ENCODE measurements at places on chromosomes 7 and 10.
A peak's percentile ranks its signal among the peaks of the same experiment; 100 is the strongest.

DNA sequence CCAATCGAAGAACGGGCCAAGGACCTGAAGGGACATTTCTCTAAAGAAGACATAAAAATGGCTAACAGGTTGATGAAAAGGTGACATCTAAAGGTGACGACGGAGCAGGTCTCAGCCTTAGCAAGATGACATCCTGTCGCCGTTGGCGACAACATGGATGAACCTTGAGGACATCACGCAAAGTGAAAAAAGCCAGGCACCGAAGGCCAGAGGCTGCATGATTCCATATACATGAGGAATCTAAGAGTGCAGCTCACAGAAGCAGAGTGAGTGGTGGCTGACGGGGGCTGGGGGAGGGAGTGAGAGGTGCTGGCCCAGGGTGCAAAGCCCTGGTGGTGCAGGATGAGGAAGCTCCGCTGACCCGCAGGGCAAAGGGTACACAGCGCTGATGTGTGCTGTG is 34.1 kb upstream of the NKX6-2 start:
- DNase-seq, result no peak

GRCh38 chr10:7291487-7292270 is 119.2 kb downstream of the SFMBT2 start:
- no peak for DNase-seq

DNA sequence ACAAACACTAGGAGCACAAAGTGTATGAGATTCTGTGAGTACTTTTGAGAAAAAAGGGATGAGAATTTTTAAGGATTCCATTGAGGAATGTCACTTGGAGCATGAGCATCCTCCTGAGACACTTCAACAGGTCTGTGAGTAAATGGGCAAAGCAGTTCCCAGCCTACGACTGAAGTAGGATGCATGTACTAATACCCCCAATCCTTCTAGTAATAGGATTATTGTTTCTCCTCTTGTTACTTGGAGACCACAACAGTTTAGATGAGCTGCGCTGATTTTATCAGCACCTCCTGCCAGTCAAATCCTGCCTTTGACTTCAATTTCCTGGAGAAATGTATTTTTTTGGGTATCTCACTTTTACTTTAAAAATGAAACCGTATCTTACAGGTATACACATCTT is 820 bp downstream of the BBS9 start:
- no peak for DNase-seq

DNA sequence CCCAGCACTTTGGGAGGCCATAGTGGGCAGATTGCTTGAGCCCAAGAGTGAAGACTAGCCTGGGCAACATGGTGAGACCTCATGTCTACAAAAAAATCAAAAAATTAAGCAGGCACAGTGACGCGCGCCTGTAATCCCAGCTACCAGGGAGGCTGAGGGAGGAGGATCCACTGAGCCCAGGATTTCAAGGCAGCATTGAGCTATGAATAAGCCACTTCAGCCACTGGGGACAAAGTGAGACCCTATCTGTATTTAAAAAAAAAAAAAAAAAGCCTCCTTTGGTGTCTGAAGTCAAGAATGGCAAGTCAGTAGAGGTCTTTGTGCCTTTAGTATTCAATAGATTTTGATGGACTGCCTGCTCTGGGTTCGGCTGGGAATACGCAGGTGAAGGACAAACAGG is 85.7 kb downstream of the RALA start:
- DNase-seq, result no peak

DNA sequence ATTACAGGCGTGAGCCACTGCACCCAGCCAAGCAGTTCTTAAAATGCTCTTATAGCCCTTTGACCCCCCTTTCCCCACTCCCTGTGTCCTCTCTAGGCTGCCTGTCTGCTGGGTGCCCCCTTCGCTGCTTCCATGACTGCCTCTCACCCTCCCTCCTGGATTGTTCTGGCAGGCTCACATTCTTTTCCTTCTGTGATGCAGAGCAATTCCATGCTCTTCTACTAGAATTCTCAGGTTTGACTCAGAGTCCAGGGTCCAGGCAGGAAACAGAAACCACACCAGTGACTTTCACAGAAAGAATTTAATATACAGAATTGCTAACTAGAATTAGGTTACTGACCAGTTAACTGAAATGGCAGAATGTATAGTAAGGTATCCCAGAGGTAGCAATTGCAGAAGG is 244.8 kb downstream of the BAMBI start:
- DNase-seq, result no peak

- no peak for DNase-seq
Observed at GRCh38 chr7:34277016-34277802, 371.9 kb downstream of the BMPER start.

DNA sequence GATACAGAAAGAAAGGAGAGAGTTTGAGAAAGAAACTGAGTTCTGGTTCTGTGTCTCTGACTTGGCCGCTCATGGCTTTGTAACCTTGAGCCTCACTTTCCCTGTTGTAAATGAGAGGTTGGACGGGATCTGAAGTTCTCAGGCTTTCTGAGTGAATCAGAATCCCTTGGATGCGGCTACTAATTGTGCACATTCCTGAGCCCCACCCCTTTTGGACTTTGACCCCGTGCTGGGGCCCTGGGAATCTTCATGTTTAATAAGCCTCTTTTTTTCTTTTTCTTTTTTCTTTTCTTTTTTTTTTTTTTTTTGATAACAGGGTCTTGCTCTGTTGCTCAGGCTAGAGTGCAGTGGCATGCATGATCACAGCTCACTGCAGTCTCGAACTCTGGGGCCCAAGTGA is 26.9 kb downstream of the SLC25A28 start:
- DNase-seq, result no peak

DNA sequence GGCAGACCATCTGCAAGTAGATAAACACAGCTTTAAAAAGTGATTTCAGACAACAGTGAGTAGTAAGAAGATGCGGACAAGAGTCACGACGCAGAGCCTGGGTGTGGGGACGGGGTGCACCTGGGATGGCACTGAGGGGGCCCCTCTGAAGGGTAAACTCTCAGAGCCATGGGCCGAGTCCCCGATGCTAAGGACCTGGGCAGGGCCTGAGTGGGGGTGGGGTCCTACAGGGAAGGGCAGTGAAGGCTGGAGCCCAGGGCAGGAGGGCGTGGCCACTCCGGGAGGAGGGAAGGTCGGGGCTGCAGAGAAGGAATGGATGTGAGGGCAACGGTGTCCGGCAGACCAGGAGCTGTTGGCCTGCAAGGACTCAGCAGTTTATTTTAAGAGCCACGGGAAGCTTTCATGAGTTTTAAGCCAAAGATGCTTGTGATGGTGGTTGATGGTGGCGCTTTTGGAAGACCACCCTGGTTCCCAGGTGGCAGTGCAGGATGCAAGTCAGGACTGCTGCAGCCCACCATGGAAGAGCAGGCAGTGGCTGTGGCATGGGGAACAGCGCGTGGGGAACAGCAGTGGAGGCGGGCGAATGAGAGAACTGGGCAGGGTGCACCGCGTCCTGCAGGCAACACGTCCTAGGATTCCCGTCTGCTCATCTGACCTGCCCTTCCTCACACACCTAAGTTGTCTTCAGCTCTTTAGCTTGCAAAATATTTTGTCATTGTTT is 296.8 kb downstream of the DNAJB6 start:
- DNase-seq, result no peak

- DNase-seq, result no peak
Observed at GRCh38 chr7:69736126-69736810, 138.0 kb downstream of the AUTS2 start.

- no peak for DNase-seq
Observed at GRCh38 chr10:103621783-103622125, 128.2 kb downstream of the NEURL1 start.

- DNase-seq, result no peak
Observed at GRCh38 chr7:32592701-32593100, 97.4 kb downstream of the AVL9 start.

GRCh38 chr10:130656582-130657133 is 520.5 kb downstream of the GLRX3 start:
- no peak for DNase-seq

DNA sequence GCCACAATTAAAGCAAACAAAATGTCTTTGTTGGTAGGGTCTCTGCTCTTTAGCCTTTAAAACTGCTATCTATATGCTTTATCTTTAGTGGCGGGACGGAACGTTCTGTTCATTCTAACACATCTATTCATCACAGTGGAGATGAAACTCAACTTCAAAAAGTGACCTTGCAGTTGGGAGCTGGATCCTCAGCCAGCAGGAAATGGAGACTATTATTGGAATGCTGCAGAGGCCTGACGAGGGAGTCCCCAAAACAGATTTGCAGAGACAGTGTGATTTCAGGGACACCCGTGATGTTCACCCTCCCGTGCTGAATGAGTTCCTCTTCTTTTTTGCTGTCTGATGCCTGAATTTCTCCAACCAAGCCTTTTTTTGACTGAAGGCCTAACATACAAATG is 306.0 kb upstream of the SHH start:
- DNase-seq, result no peak

- peak; percentile 55 for DNase-seq
Observed at GRCh38 chr10:32055478-32056135, 618 bp downstream of the KIF5B start.

- DNase-seq, result no peak
Observed at GRCh38 chr7:156640949-156641485, 443 bp downstream of the RNF32 start.

GRCh38 chr7:40120020-40120419 is 14.4 kb downstream of the MPLKIP start:
- DNase-seq, result no peak

- no peak for DNase-seq
Observed at GRCh38 chr10:65313406-65313805, 1612.4 kb upstream of the LRRTM3 start.

- DNase-seq, result no peak
Observed at GRCh38 chr10:133128126-133129070, 31.6 kb upstream of the KNDC1 start.

- DNase-seq, result no peak
Observed at GRCh38 chr7:18593602-18594279, 98.2 kb downstream of the HDAC9 start.

DNA sequence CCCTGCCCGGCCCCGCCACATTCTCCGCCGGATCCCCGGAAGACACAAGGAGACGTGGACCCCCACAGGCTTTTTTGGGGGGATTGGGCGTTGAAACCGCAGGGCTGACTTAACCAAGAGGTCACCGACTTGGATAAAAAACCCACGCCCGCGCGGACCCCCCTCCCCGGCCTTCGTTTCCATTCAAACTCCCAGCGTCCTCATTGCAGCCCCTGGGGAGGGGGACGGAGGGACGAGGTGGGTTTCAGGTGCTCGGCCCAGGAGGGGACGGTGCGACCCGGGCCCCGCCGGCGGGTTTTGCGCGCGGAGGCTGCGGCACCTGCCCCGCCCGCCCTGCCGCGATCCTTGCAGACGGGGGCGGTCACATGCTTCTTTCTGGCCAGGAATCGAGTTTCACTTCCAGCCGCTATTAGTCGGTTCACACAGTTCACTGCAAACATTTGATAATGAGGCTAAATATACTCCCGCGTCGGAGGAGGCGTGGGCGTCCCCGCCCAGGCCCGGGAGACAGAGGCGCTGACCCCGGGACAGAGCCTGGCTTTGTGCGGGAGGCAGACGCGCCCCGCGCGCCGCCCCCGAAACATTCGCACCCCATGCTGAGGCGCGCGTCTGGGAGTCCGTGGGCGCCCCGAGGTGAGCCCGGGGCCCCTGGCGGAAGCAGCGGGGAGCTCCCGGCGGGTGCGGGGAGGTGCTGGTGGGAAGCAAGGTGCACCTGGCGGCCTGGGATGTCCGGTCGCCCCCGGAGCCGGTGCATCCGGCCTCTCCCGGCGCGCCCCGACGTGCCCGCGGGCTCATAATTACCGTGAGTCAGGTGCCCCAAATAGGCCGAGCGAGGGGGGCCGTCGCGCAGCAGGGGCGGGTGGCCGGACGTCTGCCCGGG is 2.7 kb upstream of the PDGFA start:
- peak; percentile 47 for DNase-seq

GRCh38 chr10:27251554-27251953 is 11.0 kb upstream of the ACBD5 start:
- no peak for DNase-seq

GRCh38 chr7:7434329-7434728 is 101.3 kb downstream of the COL28A1 start:
- DNase-seq, result no peak

- DNase-seq, result peak; percentile 61
Observed at GRCh38 chr10:78029269-78030226, at the start of gene POLR3A. Gene POLR3A (minus strand): TSS chr10:78029515. CDS start chr10:78029407, 108 bp downstream.

- no peak for DNase-seq
Observed at GRCh38 chr10:76769582-76769981, 868.0 kb downstream of the KCNMA1 start.

DNA sequence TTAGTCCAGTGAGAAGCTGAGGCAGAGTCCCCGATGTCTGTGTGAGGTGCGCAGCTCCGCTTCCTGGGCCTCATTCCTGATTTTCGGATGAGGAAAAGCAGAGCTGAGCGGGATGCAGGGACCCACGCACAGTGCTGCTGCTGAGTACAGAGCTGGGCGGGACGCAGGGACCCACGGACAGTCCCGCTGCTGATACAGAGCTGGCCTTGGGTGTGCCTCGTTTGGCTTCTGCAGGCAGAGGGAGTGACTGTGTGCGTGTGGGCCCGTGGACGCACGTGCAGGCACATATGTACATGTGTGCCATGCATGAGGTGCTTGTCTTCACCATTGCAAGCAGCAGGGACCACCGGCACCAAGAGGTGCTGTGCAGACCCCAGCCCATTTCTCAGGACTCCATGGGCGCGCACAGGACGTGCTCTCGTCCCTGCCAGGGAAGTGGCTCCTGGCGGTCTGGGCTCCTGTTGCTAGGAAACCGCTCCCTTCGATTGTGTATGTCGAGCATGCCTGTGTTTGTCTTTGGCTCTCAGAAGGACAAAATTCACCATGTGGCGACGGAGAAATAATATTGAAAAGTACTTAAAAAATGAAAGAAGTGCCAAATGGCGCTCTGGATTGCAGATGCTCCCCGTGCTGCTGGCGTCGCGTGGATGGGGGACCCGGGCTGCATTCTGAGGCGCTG is 303.8 kb upstream of the MKI67 start:
- DNase-seq, result no peak

DNA sequence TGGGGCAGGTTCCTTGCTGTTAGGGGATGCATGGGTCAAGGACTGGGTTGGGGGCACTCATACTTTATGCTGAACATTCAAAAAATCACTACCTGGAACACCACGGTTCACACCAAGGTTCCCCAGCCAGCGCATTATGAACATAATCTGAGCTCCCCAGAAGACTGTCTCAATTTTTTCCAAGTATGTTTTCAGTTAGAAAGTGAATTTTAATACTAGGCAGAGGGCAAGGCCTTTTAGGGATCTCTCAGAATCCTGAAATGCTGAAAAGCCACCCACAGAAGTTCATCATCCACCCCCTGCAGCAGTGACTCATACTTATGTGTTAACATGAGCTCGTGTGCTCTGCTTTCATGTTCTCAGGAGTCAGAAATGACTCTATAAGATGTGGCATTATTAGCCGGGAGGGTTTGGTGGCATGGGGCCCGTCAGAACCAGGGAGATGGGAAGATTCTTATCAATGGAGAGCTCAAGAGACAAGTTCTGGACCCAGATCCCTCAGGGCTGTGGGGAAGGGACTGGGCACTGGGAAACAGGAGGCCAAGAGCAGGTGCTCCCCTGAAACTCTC is 185.2 kb upstream of the ITGB1 start:
- DNase-seq, result no peak

Data from nucleus accumbens (tissue), 56 donors.